ENCODE measurements at places on chromosomes 7 and 10.

- no peak for DNase-seq
Measured at GRCh38 chr10:11193001-11193551, 175.4 kb downstream of the CELF2 start.

DNA sequence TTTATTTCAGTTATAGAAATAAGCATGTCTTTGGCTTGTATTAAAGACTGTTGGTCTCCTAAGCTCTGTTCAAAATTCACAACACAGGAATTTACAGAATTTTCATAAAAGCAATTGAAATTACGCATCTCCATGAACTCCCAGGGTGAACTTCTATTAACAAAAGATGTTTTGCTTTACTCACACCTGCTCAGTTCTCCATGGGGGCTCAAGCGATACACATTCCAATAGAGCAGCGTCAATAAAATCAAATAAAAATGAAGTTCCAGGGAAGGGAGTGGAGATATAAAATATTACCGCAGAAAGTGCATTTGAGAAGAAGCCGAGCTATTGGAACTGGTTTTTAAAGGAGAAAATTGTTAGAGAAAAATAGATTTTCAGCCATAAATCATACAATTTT lies 41.5 kb upstream of the ZNF438 start:
- DNase-seq = no peak

- no peak for DNase-seq
Measured at GRCh38 chr10:70803775-70804420, 11.8 kb upstream of the SGPL1 start.

GRCh38 chr10:118102121-118102520 lies 55.4 kb upstream of the RAB11FIP2 start:
- DNase-seq = no peak

- peak; percentile 11 for DNase-seq
Measured at GRCh38 chr10:101272229-101272868, 43.1 kb upstream of the LBX1 start.

- DNase-seq = no peak
Measured at GRCh38 chr10:93352638-93353383, 129.3 kb downstream of the MYOF start.

GRCh38 chr7:123635551-123636359 lies 19.9 kb upstream of the LMOD2 start:
- no peak for DNase-seq

DNA sequence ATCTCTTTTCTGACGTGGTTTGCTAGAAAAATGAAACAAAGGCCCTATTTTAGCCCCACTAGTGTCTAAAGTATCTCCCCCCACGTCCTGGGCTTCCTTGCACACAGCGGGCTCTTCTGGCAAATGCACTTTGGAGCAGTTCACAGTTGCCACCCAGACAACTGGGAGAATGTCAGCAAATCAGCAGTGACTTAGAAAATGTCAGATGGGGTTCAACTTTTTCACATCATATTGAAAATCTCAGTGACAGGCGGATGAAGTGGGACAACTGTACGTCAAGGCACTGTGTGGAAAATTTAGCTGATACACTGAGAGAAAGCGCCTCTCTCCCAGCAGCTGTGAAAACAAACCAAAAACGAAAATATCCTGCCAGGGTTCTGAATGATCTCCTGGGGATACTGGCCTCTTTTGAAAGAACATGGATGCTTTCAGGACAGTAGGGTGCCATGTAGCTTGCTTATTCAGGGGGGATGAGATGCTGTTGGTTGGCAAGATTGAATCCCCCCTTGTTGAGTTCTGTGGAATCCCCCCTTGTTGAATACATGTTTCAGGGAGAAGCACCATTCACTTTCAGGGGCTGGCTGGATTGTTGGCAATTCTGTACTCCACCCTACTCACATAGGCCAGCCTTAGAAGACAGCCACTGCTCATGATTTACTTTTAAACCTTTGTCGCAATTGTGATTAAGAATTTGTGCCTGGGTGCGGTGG lies 372.8 kb upstream of the CELF2 start:
- no peak for DNase-seq

DNA sequence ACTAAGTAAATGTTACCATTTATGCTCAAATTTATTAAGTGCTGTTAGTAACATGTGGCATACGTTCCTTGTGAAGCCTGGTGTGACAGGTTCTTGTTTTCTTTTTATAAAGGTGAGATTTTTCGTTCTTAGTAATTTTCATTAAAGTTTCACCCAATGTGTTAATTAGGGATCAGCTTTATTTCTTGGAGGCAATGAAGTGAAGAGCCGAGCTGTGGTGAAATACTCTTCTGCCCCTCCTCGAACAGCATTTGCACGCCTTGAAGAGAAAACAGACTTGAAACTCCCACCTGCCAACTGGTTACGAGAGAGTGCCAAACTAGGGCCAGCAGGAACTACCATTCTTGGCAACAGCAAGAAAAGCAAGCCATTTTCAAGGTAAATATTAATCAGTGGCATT lies 1.5 kb downstream of the EDRF1 start:
- no peak for DNase-seq

Data from stimulated activated CD4-positive, alpha-beta T cell treated with anti-CD3 and anti-CD28 coated beads, Interleukin-1b, Interleukin-23, amount 100 ng/mL, for 1 hour (primary cell).